Placental pericyte (primary cell): ENCODE measurements at places on chromosomes 7 and 10. TPM values are rescaled to one million over a fixed set of nuclear protein-coding genes. Genes with fewer than 3 reads are reported as not detected.

The PNLIPRP3 gene
- not detected in 2 replicates for total RNA-seq

The UBE3C gene
- 54.1 and 140 TPM in 2 replicates for total RNA-seq

The CPA2 gene
- total RNA-seq, result 0.22 TPM in 1 of 2 replicates, not detected in the other

The KIF5B gene
- 139 and 216 TPM in 2 replicates for total RNA-seq

The CC2D2B gene
- total RNA-seq, result not detected in 2 replicates

The TBL2 gene
- 81.9 and 90.8 TPM in 2 replicates for total RNA-seq

The NAMPT gene
- total RNA-seq, result 164 and 1,292 TPM in 2 replicates

The MACC1 gene
- total RNA-seq, result 0.14 TPM in 1 of 2 replicates, not detected in the other

The SYT15B gene
- 1.3 and 2.0 TPM in 2 replicates for total RNA-seq

The ACHE gene
- 0.14 and 0.22 TPM in 2 replicates for total RNA-seq

The TAS2R3 gene
- total RNA-seq, result 0.72 and 2.0 TPM in 2 replicates

The SRGN gene
- 8.3 and 29.1 TPM in 2 replicates for total RNA-seq
